ENCODE measurements at places on chromosomes 6 and 20. TPM values are rescaled to one million over a fixed set of nuclear protein-coding genes. Genes with fewer than 3 reads are reported as not detected.

DNA sequence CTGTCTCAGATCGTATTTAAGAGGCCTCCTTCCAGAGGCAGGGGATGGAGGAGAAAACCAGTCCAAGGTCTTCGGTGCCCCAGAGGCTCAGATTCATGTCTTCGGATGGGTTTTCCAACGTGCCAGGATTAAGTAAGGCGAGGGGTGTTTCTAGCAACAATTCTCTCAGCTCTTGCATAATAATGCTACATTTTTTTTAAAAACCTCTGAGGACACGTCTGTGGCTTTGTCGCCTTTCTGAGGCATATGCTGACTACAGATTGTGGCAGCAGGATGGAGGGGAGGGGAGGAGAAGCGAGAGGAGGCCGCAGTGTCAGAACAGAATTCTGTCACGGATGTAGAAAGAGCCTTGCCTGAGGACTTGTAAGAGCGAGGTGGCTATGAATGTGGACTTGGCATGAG is 17.7 kb upstream of the CCDC167 start:
- no peak for DNase-seq

DNA sequence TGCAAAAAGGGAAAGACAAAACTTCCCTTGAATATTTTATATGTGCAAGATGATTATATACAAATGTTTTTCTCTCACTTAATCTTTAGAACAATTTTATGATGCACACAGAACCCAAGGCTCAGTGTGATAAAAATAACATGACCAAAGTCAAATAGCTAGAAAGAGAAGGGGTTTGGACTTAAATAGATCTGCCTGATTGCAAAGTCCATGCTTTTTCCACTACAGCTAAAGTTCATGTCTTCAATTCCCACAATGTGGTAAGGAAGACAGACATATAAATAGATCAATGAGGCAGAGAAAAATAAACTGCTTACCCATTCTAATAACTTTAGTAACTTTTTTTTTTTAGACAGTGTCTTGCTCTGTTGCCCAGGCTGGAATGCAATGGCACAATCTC is 143.8 kb downstream of the CDK19 start:
- DNase-seq, result no peak

DNA sequence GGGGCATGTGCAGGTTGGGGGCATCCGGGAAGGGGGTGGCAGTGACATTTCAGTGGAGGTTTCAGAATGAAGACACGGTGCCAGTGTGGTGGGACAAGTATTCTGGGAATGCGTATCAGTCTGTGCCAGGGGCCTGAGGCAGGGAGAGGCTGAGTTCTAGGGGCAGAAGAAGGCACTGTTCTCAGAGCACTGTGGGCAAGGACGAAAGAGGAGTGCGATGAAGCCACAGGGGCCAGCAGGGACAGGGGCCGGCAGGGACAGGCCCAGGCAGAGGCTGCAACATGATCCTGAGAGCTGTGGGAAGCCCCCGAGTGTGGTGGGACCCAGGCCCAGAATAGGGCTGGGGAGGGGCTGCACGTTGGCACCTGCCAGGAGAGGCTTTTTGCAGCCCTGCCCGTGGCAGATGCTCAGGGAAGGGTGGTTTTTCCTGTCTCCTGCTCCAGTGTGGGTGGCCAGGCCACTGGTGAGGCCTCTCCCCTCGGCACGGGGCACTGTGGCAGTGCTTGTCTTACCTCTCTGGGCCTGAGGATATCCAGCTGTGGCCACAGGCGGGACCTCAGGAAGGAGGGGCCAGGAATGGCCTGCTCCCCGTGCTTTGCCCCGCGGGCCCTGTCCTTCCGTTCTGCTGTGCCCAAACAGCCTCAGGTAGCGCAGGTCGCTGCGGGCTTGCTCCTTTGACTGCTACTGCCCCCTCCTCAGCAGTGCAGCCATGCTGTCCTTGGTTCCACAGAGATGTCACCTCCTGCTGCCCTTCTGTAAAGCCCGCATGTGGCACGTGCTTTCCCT is 10.0 kb downstream of the ENTPD6 start:
- DNase-seq, result no peak

DNA sequence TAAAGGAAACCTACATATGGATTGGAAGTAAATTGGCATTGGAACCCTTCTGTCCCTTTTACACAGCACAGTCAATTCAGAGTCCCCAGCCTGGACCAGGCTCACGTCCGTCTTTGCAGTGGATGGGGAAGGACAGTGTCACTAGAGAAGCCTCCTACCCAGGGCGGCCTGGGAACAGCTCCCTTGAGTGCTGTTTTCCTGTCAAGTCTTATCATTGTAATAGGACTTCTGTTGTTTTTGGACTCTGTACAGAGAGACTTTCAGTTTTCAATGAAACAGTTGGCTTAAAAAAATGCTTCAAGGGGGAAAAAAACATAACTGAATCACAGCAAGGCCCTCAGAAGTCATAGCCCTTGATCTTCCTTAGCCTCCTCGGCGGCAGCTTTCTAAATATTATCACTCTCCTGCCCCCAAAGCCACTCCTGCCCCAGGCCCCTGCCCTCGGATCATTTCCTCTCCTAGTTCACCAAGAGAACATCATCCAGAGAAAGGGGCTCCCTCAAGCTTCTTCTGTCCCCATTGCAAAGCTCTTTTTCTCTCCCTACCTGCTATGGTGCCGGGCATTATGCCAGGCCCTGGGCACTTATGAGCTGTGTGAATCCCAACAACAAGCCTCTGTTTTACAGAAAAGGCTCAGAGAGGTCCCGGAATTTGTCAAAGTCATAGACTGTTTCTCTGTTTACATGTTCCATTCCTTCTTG is 37.8 kb upstream of the CNKSR3 start:
- DNase-seq, result peak; percentile 60

- no peak for DNase-seq
These were observed 75.9 kb downstream of the EPHA7 start for GRCh38 chr6:93343476-93343875.

DNA sequence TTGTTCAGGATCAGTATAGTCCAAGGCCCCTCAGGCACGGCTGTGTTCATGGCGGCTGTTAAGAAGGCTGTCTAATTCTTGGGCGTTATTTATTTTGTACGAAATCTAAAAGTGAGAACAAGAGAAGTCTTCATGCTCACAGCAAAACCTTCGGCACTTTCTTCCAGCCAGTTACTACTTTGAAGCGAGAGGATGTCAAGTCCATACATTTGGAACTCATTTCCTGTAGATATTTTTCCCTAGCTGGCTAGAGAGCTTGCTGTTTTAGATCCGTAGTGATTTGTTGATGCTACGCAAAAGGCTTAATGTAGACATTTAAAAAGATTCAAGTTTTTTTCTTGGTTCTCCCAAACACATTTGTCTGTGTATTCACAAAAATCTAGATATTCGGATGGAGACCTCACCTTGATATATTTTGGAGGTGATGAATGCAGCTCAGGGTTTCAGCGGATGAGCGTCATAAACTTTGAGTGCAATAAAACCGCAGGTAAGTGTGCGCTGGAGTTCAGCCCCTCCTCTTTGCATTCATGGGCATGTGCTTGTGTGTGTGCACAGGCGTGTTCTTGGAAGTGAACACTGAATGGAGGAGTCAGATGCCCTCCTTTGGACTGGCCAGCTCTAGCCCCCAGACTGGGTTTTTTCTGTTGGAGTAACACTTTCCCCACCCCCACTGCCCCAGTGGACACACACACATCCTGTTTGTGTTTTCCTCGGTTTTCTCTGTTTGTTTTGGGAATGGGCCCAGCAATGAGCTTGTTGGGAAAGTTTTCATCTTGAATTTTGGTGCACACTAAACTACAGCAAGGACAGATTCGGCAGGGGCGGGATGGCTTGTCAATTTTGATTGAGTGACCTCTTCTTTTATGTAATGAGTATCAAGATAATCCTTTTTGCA is 65.4 kb downstream of the IGF2R start:
- DNase-seq, result no peak

DNA sequence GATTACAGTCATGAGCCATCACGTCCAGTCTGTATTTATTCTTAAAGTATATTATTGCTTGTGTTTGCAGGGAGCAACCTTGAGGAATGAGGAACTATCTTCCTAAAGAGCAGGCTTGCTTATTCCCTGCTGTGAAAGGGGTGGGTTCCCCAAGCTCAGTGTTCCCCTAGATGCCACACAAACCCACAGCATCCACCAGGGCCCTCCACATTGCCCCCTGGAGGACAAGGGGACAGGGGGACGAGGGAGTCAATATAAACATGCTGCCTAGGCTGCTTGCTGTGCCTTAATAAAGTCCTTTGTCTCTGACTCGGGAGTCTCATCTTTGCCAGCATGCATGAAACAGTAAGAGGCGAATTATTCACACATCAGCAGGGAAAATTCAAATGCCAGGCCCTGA is 8.0 kb upstream of the IDH3B start:
- DNase-seq, result no peak

- DNase-seq, result no peak
These were observed 18.2 kb upstream of the MRGBP start for GRCh38 chr20:62778058-62778457.

DNA sequence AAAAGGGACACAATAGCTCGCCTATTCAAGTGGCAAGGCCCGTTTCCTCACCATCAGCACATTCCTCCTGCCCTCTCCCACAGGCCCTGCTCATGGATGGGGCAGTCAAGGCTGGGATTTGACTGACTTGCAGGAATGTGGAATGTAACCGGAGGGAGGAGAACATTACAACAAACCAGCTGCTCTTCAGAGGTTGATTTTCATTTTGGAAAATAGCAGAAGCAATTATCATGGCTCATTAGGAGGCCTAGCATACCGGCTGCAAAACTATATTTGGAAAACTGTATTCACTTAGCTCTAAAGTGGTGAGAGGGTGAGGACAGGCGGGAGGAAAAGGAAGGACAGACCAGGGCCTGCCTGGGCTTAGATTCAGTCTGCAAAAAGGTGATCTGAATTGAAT is 283.7 kb downstream of the CD83 start:
- no peak for DNase-seq

DNA sequence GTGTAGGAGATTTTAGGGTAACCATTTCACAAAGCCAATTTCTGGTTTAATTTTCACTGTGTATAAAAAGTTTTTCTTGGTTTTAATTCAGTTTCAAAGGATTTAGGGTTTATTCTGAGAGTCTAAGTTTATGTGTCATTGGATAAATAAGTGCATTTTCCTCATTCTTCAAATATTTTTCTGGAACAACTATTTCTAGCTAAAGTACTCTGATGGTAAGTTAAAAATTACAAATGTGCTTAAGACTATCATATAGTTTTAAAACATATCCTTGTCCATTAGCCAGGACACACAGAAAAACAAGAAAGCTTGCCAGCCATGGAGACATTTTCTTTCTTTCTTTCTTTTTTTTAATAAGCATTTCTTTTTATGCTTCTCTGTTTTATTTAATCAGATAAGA is 333.0 kb downstream of the RFPL4B start:
- no peak for DNase-seq

GRCh38 chr20:38804682-38805501 is 605 bp upstream of the PPP1R16B start:
- DNase-seq, result no peak

DNA sequence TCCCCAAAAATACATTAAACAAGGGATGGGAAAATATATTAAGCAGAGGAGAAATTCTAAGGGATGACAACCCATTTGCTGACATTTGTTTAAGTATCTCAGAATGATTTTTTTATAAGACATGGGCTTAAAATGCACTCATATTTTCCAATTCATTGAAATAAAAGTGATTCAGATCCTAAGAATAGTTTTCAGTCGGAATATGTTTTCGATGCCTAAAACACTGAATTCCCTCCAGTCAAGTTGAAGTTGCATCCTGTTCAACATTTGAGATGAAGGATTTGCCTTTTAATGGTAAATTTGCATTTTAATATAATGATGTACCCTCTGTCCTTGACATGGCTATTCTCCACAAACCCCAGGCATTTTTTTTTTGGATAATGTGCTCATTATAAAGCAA is 79.3 kb downstream of the PTCHD4 start:
- DNase-seq, result no peak

GRCh38 chr20:53738945-53739798 is 145.5 kb upstream of the ZNF217 start:
- DNase-seq, result no peak

DNA sequence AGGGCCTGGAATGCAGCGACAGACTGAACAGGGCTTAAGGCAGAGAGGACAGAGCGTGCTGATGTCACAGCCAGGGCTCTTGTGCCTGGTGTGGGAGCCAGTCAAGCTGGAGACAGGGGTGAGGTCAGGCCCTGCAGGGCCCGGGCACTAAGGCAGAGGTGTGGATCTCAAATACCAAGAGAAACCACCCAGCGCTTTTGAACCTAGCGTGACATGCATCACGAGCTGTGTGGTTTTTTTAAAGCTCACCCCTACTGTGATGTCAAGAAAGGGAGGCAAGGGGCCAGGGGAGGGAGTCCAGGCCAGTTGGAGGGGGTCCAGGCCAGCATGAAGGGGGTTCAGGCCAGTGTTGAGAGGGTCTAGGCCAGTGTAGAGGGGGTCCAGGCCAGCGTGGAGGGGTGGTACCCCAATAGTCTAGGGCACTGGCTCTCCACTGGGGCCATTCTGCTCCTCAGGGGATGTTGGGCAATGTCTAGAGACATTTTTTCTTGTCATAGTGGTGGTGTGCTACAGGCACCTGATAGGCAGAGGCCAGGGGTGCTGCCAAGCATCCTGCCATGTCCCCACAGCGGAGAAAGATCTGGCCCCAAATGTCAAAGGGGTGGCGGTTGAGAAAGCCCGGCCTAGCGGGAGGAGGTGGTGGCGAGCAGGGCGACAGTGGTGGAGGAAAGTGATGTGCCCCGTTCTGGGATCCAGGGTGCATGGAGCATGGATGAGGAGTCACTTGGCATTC is 42.6 kb downstream of the RBM38 start:
- no peak for DNase-seq

DNA sequence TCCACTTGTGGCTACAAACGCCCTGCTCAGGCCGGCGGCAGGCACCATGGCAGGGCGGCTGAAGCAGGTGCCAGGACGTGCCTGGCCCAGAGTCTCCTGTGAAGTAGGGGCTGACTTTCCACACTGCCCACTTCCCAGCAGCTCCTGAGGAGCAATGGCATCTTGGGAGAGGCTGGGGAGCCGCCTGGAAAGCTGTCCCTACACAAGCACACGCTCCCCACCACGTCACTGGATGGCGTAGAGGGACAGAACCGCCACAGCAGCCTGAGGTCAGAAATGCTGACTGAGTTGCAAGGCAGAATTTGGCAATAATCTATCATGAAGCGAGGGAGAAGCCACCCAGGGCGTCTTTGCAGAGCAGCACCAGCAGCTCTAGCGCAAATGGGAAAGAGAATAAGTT is 86.3 kb downstream of the NINL start:
- DNase-seq, result no peak

DNA sequence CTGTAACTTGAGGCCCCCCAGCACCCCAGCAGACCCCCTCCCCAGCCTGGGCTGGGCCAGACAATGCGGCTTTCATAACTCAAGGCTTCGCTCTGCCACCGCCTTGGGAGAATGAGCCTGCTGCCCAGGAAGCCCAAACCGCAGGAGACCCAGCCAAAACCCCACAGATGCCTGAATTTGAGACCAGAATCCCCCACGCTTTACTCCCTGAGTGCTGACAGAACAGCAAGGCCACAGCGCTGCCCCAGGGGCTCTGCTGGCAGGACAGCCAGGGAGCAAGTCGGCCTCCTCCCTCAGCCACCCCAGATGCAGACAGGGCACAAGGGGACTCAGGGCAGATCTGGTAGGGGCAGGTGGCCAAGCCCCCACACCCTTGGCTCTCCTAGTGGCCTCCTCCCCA is 2.2 kb downstream of the MDFI start:
- no peak for DNase-seq

GRCh38 chr6:151388236-151388635 is 3.1 kb downstream of the ZBTB2 start:
- DNase-seq, result no peak

Gene DSP
- polyA plus RNA-seq, result 60.2 TPM

Gene DAAM2
- polyA plus RNA-seq, result 32.7 TPM

Gene IP6K3
- polyA plus RNA-seq, result 5.0 TPM

Gene NKAPL
- polyA plus RNA-seq, result 0.63 TPM
